ENCODE measurements at places on chromosomes 16 and 17.
A peak's percentile ranks its signal among the peaks of the same experiment; 100 is the strongest.

DNA sequence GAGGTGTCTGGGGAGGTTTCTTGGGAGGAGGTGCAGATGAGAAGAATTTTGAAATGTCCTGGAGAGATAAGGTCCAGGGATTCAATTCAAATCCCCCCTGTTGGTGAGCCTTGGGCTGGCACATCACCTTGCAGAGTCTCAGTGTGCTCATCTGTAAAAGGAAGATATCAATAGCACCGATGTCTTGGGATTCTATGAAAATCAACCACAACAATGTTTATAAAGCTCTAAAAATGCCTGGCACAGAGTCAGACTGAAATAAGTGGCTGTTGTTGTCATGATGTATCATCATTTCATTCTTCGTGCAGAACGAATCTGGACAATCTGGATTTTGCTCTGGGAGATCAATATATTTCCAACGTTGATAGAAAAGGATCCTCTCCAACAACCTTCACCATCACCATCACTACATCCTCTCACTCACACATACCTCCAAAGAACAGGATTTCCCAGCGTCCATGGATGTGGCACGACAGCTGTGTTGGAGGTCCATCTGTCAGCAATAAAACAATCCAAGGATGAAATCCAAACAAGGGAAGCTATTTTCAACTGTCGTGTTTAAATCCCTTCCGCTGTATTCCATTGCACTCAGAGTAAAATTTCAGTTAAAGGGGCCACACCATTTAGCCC is 393.7 kb upstream of the DYNLRB2 start:
- DNase-seq: no peak

- peak; percentile 77 for DNase-seq
These were observed 4.7 kb downstream of the COQ7 start for GRCh38 chr16:19071811-19072777.

GRCh38 chr16:89095491-89095951 is 1.9 kb downstream of the ACSF3 start:
- no peak for DNase-seq

DNA sequence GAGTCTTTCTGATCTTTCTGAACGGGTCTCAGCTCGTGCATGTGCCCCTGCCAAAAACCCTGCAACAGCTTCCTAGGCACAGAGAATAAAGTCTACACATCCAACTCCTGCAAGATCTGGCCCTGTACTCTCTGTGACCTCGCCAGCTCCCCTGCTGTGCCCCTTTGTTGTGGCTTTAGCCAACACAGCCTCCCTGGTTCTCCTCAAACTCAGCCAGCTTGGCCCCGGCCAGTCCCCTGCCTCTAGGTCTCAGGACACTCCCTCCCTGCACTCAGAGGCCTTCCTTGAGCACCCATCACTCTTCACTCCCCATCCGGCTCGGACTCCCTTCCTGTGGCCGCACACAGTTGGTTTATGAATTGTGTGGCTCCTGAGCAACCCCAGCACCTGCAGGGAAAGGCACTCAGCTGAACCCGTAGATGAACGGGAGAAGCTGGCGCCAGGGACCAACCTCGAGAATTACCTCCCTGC is 1.4 kb downstream of the CEP131 start:
- no peak for DNase-seq

- no peak for DNase-seq
These were observed 175.4 kb downstream of the SEC14L1 start for GRCh38 chr17:77316191-77316641.

DNA sequence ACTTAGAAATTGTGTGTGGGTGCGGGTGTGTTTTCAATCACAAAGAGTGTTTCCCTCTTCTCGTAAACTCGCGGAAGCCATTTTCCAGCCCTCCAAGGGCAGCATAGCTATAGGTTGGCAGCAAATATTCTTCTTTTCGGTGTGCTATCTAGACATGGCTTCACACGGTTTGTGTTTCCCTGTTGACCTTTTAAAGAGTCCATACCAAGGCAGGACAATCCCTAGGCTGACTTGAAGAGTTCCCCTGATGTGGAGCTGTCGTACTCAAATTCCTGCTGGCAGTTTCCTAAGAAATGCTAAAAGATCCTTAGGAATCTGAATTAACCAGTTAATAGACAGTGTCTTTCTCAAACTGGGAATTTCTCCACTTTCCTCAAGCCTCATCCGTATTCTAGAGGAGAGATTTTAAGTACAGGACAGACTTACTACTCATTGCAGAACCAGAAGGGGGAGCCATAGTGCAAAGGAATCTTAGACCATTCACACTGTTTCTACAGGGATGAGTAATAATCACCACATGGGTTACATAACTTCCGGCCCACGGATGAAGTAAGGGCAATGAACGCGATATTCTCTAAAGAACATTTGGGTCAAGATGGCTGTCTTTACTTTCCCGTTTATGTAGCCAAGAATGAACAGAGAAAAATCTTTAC is 288.6 kb upstream of the ELAC2 start:
- no peak for DNase-seq

GRCh38 chr17:82805823-82806222 is 34.0 kb downstream of the ZNF750 start:
- no peak for DNase-seq

DNA sequence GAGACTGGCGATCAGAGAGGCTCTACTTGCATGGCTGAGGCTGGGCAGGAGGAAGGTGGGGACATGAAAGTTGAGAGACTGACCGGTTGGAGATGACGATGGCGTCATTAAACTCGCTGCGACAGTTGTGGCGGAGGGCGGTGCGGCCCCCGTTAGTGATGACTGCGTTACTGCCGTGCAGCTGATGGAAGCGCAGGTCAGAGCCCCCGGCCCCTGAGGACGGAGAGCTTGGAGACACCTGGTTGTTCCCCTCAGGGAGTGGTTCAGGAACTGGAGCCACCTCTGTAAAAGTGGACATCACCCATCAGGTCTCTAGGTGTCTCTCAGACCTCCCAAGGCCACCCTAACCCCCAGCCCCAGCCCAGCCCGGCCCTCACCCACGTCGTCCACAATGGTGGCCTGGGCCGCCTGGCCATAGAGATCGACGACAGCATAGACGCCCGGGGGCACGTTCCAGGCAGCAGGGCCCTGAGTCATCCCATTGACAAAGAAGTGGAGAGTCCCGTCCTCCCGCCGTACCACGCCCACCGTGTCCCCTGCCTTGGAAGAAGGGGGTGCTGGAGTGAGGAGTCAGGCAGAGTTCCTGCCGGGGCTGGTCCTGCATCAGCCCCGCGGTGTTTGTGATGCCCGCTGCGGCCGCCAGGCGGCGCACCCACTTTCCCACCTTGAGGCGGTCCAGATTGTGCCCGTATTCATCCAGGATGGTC is 5.3 kb downstream of the NEURL4 start:
- DNase-seq: peak; percentile 82

DNA sequence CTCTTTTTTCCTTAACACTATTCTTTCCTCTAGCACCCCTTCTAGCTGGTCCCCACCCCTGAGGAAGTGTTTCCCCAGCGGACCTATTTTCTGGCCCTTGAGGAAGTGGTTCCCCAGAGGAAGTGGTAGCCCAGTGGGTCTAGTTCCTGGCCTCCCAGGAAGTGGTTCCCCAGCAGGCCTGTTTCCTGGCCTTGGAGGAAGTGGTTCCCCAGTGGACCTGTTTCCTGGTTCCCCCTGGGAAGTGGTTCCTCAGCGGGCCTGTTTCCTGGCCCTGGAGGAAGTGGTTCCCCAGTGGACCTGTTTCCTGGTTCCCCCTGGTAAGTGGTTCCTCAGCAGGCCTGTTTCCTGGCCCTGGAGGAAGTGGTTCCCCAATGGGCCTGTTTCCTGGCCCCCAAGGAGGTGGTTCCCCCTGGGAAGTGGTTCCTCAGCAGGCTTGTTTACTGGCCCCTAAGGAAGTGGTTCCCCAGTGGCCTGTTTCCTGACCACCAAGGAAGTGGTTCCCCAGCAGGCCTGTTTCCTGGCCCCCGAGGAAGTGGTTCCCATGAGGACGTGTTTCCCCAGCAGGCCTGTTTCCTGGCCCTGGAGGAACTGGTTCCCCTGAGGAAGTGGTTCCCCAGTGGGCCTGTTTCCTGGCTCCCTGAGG is 58.3 kb downstream of the NTN1 start:
- DNase-seq: no peak

DNA sequence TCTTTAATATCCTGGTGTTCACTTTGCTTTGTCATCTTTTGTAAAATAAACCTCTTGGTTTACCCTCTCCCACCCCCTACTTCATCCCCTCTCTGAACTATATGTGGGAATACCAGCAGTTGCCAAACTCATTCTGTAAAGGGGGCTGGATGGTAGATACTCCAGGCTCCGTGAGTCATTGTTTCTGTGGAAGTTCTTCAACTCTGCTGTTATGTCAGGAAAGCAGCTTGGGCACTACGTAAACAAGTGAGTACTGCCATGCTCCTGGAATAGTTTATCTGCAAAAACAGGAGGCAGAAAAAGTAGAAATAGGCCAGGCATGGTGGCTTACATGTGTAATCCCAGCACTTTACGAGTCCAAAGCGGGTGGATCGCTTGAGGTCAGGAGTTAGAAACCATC is 17.6 kb downstream of the MVP start:
- no peak for DNase-seq

- DNase-seq: no peak
These were observed 5.0 kb downstream of the SKA2 start for GRCh38 chr17:59149841-59150511.

DNA sequence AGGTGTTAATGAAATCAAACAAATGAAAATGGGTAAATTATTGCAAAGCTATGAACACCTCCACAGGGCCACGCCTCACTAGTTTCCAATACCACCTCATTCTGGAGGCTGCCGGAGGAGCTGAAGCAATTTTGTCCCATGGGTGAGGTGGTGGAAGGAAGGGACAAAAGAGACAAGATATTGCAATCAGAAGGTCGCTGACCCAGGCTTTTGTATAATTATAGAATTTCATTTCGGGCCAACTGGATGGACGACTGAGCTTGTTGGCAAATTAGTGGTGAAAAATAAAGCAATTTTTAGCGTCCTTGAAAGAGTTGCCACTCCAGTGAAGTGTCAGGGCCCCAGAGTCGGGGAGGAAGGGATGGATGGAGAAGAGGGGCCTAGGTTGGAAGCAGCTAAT is 147.9 kb downstream of the CYLD start:
- DNase-seq: no peak
